Vagina (tissue), 2 donors: ENCODE measurements at places on chromosomes 2 and 18.
A peak's percentile ranks its signal among the peaks of the same experiment; 100 is the strongest.

- no peak overlapping the region for H3K27ac ChIP-seq
- no peak overlapping the region for H3K4me3 ChIP-seq
- no peaks in the 10 kb centered on the region for H3K36me3 ChIP-seq
- DNase-seq, result no peak
- no peaks in the 10 kb centered on the region for H3K27me3 ChIP-seq
Observed at GRCh38 chr2:49261781-49262180, 107.5 kb upstream of the FSHR start.

- no peak for DNase-seq
- H3K4me1 ChIP-seq, result no peaks in the 10 kb centered on the region
- no peak overlapping the region for H3K27ac ChIP-seq
Observed at GRCh38 chr2:10557506-10558265, 109.6 kb upstream of the ODC1 start.

- no peak overlapping the region for H3K4me3 ChIP-seq
- H3K36me3 ChIP-seq, result no peaks in the 10 kb centered on the region
- no peaks in the 10 kb centered on the region for H3K27me3 ChIP-seq
- H3K27ac ChIP-seq, result no peak overlapping the region
Observed at GRCh38 chr2:181850936-181851560, 40.5 kb upstream of the ITPRID2 start.

DNA sequence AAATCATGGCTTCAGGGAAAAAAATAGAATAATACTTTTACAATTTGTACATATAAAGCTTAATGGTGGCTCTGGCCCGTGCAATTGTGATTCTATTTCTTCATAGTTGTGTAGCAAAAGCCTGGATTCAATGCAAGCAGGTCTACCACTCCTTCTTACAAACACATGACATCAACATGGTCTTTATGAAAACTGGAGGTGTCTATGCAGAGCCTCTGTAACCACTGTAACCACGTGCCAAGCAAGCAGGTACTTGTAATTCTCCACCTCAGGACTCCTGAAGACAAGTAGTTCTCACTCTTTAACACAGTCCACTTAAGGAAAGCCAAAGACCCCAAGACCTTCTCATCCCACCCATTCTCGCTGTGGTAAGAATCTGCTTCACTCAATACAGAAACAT, 62.6 kb downstream of the METTL4 start:
- no peak overlapping the region for H3K27ac ChIP-seq
- no peaks in the 10 kb centered on the region for H3K36me3 ChIP-seq
- H3K27me3 ChIP-seq, result no peaks in the 10 kb centered on the region
- H3K4me1 ChIP-seq, result no peaks in the 10 kb centered on the region
- no peak overlapping the region for H3K4me3 ChIP-seq

DNA sequence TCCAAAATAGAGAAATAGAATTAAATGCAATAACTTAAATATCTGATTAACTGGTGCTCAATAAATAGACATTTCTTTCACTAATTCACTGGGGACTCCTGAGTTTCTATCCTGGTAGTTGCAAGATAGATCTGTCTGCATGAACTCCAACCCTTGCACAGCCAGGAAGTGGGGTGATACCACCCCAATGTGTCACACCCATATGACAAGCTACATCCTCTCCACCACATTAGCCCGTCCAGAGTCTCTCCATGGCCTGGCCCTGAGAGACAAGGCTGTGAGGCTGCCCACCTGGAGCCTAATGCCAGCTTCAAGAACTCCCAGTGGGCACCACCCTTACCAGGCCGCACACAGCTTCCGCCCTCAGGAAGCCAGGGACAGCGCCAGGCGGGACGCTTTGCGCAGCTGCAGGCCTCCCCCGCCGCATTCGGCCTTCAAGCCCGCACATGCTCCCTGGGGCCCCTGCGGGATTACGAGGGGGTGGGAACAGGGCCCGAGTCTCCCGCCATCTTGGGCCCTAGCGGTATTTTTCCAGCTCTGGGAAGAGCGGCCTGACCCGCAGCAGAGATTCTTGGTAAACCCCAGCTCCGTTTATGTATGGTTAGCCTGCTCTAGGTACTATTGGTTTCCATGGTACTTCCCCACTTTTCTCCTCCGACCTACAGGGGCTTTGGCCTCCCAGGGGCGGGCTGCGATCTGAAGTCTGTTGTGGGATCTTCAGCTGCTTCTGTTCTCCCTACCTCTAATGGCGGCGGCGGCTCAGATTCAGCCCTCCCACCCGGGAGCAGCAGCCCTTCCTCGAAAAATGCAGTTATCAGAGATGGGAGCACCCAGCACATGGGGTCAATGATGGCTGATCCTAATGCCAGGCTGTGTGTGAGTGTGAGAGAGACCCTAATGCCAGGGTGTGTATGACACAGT, at the start of gene TDRD15:
TSS of gene TDRD15 (plus strand) at position 496 of the 921 bp plus-strand sequence. CDS start 13,500 bp downstream, outside the sequence.
- no peak within 1 kb of the TSS for H3K4me3 ChIP-seq
- H3K27me3 ChIP-seq, result no peaks in the 10 kb centered on the region
- H3K4me1 ChIP-seq, result no peaks in the 10 kb centered on the region
- H3K36me3 ChIP-seq, result no peaks in the 10 kb centered on the region
- no peak for DNase-seq
- H3K27ac ChIP-seq, result no peak within 1 kb of the TSS

DNA sequence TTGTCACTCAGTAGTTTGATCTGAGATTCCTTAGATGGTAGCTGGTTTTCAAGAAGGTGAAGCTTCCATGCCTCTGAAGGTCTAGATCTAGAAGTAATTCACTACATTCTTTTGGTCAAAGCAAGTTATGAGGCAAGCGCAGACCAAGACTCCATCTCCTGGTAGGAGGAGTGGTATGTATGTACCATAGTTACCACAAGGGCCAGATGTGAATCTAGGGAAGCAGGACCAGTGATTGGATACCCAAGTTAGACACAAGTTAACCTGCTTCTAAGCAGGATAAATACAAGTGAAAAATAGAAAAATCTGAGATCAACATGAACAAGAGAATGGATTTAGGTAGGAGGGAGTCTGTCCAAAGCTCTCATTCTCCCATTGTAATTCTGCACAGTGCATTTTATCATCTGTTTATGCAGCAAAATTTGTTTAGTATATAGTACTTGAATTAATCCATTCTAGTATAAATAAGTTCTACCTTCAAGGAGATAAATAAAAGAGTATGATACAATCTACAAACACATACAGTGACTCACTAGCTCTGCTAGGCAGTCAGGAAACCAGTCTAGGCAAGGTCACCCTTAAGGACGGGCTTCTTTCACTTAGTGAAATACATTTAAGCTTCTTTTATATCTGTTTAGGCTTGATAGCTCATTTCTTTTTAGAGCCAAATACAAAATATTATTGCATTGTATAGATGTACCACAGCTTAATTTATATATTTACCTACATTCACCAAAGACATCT, 14.2 kb upstream of the DOCK10 start:
- no peak for DNase-seq
- H3K4me3 ChIP-seq, result no peak overlapping the region
- H3K4me1 ChIP-seq, result no peaks in the 10 kb centered on the region
- H3K27ac ChIP-seq, result no peak overlapping the region
- H3K27me3 ChIP-seq, result no peaks in the 10 kb centered on the region

DNA sequence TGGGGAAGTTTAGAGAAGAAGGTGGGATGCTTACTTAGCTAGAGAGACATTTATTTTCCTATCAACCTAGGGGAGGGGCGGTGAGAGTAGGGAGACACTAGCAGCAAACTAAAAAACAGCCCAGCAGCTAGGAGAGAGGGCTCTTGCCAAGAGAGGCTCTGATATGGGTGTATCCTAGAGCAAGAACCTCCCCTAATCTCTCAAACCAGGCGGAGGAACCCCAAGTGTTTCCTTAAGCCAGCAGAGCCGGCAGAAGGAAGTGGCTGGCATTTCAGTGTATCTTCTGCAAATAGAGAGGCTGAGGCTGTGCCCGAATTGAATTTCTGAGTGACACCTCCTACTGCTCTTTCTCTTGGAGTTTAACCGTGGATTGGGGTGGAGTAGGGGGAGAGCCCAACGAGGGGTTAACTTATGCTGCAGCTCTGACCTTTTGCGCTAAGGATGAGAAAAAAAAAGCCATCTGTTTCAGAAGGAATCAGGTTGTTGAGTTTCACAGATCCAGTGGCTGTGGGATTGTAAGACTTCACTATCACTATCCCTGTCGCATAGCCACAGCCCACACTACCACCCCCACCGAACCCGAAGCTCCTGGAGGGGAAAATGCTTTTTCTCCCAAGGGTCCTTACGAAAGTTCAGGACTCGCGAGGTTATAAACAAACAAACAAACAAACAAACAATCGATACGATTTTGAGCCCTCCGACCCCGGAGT, 1.4 kb downstream of the ST8SIA5 start:
- peak overlapping the region; percentile 22 for H3K4me3 ChIP-seq
- H3K27ac ChIP-seq, result no peak overlapping the region
- no peak for DNase-seq

- H3K36me3 ChIP-seq, result no peaks in the 10 kb centered on the region
- no peaks in the 10 kb centered on the region for H3K27me3 ChIP-seq
- H3K4me1 ChIP-seq, result no peaks in the 10 kb centered on the region
- no peak for DNase-seq
Observed at GRCh38 chr18:64416990-64417389, 268.1 kb upstream of the LINC00305 start.

GRCh38 chr18:62331581-62332356, 6.7 kb downstream of the TNFRSF11A start:
- H3K4me1 ChIP-seq, result peaks cover 4% of the 10 kb centered on the region
- no peaks in the 10 kb centered on the region for H3K36me3 ChIP-seq
- no peaks in the 10 kb centered on the region for H3K27me3 ChIP-seq
- no peak overlapping the region for H3K27ac ChIP-seq
- no peak overlapping the region for H3K4me3 ChIP-seq

DNA sequence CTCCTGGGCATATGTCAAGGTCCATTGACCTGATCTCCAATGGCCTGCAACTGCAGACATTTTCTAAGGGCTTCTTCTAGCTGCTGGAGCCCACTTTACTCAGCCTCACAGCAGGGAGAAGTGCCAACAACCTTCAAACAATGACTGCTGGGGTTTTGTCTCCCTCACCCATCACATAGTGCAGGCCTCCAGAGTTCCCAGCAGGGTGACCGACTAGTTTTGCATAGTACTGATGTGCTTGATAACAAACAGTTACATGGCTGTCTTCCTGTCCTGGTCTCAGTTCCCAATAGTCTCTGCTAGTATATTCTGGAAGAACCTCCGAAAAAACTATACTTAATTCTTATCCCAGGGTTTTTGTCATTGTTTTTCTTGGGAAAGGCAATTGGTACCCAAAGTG, 10.4 kb upstream of the NETO1 start:
- no peaks in the 10 kb centered on the region for H3K4me1 ChIP-seq
- H3K27ac ChIP-seq, result no peak overlapping the region
- no peaks in the 10 kb centered on the region for H3K36me3 ChIP-seq
- no peak overlapping the region for H3K4me3 ChIP-seq
- H3K27me3 ChIP-seq, result no peaks in the 10 kb centered on the region

DNA sequence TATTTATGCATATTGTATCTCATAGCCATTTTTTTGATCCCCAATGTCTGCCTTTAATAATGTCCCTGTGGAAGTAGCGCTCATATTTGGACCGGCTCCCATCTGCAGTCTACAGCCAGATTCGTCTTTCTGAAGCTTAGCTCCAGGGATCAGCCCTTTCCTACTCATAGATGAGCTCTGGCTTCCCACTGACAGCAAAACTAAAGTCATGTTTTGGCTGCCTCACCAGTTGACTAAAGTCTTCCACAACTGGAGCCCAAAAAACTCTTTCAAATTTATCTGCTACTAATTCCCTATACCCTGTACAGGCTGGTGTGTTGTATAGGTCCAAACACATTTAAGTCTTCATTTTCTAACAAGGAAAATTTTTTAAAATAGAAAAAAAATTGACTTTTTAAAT, 294.2 kb upstream of the HNMT start:
- H3K4me3 ChIP-seq, result no peak overlapping the region
- DNase-seq, result no peak
- H3K4me1 ChIP-seq, result no peaks in the 10 kb centered on the region

DNA sequence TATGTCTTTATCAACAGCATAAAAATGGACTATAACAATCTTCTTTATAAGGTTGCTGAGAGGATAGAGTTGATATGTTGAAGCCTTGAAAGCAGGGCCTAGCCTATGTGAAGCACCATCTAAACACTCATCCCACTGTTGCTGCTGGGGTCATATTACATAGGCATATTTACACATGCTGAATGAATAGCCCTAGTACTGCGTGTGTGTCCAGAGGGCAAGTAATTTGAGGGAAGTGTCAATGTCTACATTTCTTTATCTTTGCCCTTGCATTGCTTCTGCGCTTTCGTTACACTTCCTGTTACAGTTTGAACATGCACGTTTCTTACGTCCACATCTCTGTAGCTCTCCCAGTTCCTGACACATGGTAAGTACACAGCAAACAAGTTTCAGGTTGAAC, 280.3 kb upstream of the ATP5MC3 start:
- H3K36me3 ChIP-seq, result no peaks in the 10 kb centered on the region
- H3K27ac ChIP-seq, result no peak overlapping the region
- DNase-seq, result no peak
- no peaks in the 10 kb centered on the region for H3K4me1 ChIP-seq

DNA sequence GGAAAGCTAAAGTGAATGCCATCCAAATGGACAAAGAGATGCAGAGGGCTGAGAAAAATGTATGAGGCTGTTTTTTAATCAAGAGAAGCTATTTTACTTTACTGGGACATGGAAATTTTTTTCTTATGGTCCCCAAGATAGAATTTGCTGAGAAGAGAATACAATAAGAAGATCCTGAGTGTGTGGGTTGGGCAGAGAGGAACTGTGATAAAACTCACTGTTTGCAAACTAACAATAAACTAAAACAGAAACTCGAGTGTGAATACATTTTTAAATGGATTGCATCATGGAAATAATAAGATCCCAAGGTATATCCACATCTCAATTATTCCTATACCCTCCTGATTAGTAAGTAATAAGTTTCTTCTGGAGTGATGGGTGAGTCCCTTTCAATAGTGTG, 4.4 kb downstream of the NEB start:
- H3K4me1 ChIP-seq, result no peaks in the 10 kb centered on the region
- DNase-seq, result no peak
- no peaks in the 10 kb centered on the region for H3K27me3 ChIP-seq

DNA sequence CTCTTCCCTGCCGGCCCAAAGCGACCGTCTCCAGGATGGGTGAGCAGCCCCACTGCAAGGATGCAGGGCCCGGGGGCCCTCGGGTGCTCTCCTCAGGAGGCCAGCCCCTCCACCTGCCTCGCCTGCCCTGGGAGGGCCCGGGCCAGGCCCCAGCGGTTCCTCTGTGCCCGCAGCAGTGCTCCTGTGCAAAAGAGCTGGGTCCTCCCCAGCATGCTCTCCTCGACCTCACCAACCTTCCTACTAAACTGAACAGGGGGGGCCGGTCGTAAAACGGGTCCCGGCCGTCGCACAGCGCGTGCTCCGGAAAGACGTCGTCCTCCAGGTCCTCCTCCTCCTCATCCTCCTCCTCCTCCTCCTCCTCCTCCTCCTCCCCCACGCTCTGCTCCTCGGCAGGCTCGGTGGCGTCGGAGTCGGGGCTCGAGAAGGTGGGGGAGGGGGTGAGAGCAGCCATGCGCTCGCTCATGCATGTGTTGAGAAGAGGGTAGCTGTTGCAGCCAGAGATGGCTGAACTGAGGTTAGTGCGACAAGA, 62.9 kb downstream of the KIF1A start:
- H3K27ac ChIP-seq, result no peak overlapping the region
- H3K4me1 ChIP-seq, result no peaks in the 10 kb centered on the region
- no peak for DNase-seq
- no peaks in the 10 kb centered on the region for H3K36me3 ChIP-seq
- H3K4me3 ChIP-seq, result no peak overlapping the region
- H3K27me3 ChIP-seq, result no peaks in the 10 kb centered on the region

- H3K27ac ChIP-seq, result peak overlapping the region; percentile 5
- no peak for DNase-seq
- peaks cover 10% of the 10 kb centered on the region for H3K4me1 ChIP-seq
- H3K27me3 ChIP-seq, result no peaks in the 10 kb centered on the region
- no peaks in the 10 kb centered on the region for H3K36me3 ChIP-seq
Observed at GRCh38 chr2:215401896-215402379, 33.9 kb downstream of the FN1 start.

- H3K27me3 ChIP-seq, result no peaks in the 10 kb centered on the region
- no peaks in the 10 kb centered on the region for H3K36me3 ChIP-seq
- no peak overlapping the region for H3K4me3 ChIP-seq
- H3K4me1 ChIP-seq, result no peaks in the 10 kb centered on the region
- no peak overlapping the region for H3K27ac ChIP-seq
- no peak for DNase-seq
Observed at GRCh38 chr2:21052044-21052443, 8.2 kb upstream of the APOB start.
